ENCODE measurements at places on chromosomes 2 and 18.

- no peak for DNase-seq
These were observed 116.5 kb downstream of the GALR1 start for GRCh38 chr18:77366067-77366719.

- no peak for DNase-seq
These were observed 387.2 kb upstream of the DCC start for GRCh38 chr18:51952844-51953243.

GRCh38 chr2:201618744-201619662, 24.3 kb downstream of the TMEM237 start:
- peak; percentile 18 for DNase-seq

DNA sequence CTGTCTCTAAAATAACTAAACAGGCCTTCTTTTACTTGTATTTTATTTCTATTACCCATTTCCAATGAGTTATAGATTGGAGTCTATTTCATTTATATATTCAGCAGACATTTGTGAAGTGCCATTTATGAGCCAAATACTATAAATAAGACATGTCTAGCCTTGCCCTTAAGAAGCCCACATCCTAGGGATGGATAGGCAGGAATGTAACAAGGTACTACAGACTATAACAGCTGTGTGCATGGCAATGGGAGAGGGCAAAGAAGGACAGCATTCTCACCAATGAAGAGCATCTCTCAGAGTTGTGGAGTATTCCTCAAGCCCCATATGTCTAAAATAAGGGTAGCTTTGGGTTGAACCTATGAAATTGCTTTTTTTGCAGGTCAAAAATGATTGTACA, 161.9 kb upstream of the RASGRP3 start:
- no peak for DNase-seq

DNA sequence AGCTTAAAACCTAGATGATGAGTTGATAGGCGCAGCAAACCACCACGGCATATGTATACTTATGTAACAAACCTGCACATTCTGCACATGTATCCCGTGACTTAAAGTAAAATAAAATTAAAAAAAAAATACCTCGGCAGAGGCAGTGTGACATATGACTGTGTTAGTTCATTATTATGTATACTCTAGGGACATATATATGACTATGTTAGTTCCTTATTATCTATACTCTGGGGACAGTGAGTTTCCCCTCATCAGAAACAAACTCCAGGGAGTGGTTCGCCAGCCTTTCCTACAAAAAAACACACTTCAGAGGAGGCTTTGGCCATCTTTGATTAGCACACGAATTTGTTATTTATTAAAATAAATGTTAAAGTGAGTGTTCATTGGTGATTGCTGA, 209.5 kb downstream of the PIEZO2 start:
- DNase-seq, result no peak

GRCh38 chr18:49055754-49056172, 105.0 kb upstream of the SMAD7 start:
- DNase-seq, result no peak

DNA sequence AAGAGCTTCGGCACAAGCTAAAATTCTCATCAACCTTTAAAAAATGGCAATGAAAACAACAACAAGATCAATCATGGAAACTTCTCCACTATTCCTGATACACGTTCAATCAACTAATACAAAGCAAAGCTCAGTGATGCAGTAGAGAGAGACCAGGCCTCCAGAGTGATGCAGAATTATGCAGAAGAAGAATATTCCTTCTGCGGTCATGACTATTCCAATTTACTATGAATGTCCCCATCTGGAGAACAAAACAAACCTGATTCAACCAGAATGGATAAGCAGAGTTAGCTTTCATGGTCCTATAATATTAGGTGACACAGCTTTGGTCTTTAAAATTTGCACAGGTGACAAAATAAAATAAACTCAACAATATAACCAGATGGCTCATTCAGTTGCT, 12.5 kb upstream of the MBOAT2 start:
- no peak for DNase-seq

DNA sequence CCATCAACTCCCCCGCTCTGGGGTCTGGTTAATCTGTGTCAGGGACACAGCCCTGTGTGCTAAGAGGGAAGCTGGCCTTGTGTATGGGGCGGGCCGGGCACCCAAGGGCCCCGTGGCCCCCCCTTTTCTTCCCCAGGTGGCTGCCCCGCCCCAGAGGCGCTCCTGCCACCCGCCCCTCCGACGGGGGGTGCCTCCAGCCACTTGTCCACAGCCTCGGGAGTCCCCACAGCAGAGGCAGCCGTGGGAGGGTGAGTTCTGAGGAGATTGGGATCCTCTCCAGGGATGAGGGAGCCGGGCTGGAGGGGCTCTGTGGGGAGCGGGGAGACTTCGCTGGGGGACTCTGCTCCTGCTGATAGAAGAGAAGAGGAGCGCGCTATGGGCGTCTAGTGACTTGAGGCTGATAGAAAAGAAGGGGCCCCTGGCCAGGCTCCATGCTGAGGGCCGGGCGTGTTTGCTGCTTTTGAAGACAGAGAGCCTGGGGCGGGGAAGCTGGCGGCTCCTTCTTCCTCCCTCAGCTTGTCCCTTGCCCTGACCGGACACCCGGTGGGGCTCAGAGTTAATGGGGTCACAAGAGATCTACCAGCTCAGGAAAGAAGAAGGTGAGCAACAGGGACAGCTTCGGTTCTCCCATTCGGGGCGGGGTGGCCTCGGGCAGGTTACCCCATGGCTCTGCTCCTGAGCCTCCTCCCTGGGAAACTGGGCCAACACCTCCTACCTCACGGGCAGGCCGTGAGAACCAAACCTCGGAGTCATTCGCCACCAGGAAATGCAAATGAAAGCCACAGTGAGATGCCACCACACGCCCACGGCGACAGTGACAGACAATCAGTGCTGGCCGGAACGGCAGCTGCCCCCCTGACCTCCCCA, 89.4 kb upstream of the TAF1B start:
- no peak for DNase-seq

- DNase-seq, result no peak
These were observed 392.7 kb upstream of the FANCL start for GRCh38 chr2:58633613-58634365.

GRCh38 chr2:9497017-9497416, 22.7 kb downstream of the IAH1 start:
- DNase-seq, result no peak

- no peak for DNase-seq
These were observed 105.4 kb downstream of the CPO start for GRCh38 chr2:207044379-207045362.

DNA sequence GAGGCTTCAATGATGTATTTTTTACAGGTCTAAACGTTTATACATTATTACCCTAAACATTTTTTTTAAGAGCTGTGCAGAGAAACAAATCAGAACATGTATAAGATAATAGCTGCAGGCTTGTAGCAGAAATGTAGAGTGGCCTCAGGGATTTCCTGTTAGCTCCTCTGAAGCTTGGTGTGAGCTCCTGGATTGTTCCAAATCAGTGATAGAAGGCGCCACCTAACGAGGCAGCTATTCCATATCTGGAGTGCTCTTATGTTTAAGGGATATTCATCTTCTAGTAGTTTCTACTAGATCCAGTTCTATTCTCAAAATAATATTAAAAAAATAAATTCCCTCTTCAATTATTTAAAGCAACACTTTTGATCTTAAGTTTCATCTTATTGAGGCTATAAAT, 93.1 kb downstream of the LRP1B start:
- peak; percentile 16 for DNase-seq

DNA sequence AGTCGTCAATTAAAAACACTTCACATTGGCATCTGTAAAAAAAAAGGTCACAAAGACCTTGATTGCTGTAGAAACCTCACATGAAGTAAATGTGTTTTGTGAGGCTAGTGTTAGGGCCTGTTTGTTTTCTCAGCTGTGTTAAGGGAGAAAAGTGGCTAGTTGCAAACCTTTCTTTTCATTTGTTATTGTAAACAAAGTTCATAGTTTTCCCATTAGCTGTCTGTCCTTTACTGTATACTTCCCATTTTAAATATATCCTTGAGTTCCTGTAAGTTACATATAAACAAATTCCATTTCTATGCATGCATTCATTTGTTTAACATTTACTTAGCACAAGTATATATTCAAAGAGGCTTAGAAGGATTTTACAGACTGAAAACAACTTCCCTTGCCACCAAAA, 1250.2 kb downstream of the LRP1B start:
- no peak for DNase-seq

- DNase-seq, result no peak
These were observed 18.1 kb downstream of the TEX51 start for GRCh38 chr2:126916744-126917143.

GRCh38 chr2:63780518-63781155, 61.1 kb upstream of the UGP2 start:
- DNase-seq, result no peak

- no peak for DNase-seq
These were observed 70.2 kb upstream of the DAPL1 start for GRCh38 chr2:158724803-158725381.

GRCh38 chr2:167510071-167510759, 621.9 kb downstream of the XIRP2 start:
- no peak for DNase-seq

- DNase-seq, result no peak
These were observed 119.8 kb downstream of the BCL2 start for GRCh38 chr18:63199743-63200241.

DNA sequence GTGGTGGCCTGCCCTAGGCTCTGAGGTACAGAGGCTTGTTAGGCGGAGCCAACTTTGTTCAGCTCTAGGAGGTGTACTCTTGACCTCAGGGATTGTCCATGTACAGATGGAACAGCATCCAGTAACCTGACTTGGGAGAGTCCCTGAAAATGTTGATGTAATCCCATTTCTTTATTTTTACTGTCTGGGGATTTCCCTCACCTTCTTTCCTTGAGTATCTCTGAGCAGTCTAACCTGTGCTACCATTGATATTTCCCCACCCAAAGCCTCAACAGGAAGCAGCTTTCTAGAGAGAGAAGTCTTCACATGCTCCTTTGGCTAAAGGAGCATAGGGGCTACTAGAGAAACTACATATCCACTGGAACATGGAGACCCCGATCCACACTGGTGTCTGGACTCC, 10.4 kb downstream of the IL36A start:
- no peak for DNase-seq

DNA sequence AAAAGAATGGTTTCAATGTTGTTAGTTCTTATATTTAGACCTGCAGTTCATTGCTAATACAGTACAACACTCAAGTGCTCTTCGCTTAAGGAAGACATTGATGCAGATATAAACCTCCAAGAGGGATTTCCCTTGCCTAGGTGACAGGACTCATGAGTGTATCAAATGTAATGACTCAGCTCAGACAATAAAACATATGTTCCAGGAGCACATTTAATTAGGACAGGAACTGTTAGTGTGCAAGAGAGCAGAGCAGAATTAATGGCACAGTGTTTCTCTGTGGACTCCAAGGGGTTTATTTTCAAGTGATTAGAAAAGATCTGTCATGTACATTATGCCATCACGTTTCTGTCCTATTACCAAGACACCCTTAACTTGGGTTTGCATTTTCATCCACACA, 375.0 kb downstream of the LRRTM4 start:
- DNase-seq, result no peak

DNA sequence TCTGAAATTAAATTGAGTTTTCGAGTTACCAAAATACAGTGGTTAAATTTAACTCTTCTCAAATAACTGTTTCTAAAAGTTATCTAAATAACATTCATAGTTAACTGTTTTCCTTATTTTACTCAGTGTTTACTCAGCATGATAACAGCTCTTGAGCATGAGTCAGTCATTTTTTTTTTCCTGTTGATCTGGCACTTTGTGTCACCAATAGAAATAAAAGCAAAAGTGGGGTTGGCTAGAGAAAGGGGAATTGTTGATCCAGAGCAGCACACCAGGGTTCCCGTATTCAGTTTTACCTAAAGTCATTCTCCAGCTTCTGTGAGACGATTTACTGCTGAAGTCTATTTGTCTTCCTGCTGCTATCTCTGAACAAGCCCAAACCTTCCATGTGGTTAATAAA, 851.6 kb downstream of the DCC start:
- no peak for DNase-seq

DNA sequence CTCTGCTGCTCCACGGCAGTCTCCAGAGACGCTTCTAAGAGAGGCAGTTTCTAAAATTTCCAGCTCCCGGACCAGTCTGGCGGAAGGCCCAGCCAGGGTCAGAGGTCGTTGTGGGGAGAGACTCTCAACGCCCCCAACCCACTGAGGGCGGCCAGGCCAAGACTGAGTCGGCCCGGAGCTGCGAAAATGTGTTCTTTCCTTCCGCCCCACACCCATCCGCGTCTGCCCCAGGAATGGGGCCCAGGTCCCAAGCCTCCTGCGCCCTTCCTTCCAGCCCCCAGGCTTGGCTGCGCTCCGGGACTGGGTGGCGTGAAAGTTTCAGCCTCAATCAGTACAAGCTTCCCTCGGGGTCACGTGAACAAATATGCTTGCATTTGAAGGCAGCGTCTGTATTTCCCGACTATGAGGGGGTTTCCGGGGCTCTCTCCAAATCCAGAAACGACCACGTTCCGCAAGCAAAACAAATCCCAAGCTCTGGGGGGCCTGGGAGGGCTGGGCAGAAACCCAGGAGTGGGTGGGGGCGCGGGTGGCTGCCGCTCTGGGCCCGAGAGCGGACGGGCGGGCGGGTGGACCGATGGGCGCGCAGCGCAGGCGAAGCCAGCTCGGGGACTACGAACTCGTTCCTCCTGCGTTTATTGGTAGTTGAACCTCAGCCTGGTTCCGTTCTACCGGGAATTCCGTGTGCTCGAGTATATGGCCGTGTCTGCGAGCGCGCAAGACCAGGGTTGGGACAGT, 3.3 kb downstream of the HOXD3 start:
- no peak for DNase-seq

DNA sequence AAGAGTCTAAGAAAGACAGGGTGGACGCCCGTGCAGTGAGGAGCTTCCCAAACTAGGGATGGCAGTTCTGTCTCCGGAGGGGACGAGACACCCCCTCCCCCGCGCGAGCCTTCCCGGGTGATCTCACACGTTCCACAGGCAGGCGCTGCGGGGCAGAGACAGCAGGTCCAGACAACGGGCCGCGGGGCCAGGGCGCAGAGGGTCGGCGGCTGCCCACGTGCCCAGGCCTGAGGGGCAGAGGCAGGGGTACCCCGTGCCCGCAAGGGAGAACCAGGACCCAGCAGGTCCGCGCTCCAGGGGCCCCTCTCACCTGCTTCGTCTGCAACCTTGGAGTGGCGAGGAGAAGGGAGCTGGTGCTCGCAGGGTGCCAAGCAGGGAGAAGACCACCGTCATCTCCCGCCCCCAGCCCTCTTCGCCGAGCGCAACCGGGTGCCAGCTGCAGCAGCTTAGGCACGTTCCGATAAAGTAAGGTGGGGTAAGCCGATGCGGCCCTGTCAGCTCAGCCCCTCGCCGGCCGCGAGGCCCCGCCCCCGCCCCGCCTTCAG, at the start of gene GPR155:
Gene GPR155, minus strand, starts transcription at position 467 of the 545 bp plus-strand sequence. CDS start 5,073 bp downstream, outside the sequence.
- DNase-seq, result peak; percentile 49

- no peak for DNase-seq
These were observed 8.7 kb upstream of the TFCP2L1 start for GRCh38 chr2:121293450-121294325.

- no peak for DNase-seq
These were observed 58.0 kb downstream of the TCF7L1 start for GRCh38 chr2:85191157-85191556.

- DNase-seq, result no peak
These were observed 1420.0 kb upstream of the ZEB2 start for GRCh38 chr2:145939949-145940348.

Data from endothelial cell (in vitro differentiated cells).